ENCODE measurements at places on chromosomes 2 and 18. TPM values are rescaled to one million over a fixed set of nuclear protein-coding genes. Genes with fewer than 3 reads are reported as not detected.

DNA sequence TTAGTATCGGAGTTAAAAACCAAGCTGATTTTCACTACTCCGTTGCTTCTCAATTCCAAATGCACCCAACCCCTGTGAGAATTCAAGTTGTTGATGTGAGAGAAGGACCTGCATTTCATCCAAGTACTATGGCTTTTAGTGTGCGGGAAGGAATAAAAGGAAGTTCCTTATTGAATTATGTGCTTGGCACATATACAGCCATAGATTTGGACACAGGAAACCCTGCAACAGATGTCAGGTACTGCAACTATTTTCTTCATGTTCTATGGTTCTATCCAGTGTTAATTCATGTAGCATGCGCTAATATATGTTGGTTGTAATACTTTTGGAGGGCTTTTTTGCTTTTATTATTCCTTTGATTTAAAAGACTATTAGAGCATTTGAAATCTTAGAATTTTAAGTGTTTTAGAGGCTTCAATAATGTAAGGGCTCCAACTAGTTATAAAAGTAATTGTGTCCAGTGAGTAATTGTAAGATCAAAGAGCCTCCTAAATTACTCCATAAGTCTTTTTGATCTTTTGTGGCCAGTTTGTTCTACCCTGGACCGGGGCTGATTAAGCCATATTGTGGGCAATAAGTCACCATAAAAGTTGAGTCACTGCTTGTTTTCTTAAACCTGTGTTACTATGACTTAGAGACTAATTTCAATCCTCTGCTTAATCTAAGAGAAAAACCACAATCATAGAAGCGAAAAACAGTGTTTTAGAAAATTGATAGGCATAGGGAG, 22.9 kb downstream of the DSG4 start:
- DNase-seq: peak; percentile 30

The ASB18 gene
- total RNA-seq: 4.7 TPM

The TDRD15 gene
- not detected for total RNA-seq

GRCh38 chr18:56569416-56569815, 69.0 kb downstream of the TXNL1 start:
- peak; percentile 55 for DNase-seq

GRCh38 chr2:129178356-129178755, 801.1 kb upstream of the RAB6C start:
- peak; percentile 27 for DNase-seq

The LYPD6 gene
- 2.0 TPM for total RNA-seq

GRCh38 chr18:7821784-7822183, 254.7 kb downstream of the PTPRM start:
- no peak for DNase-seq

DNA sequence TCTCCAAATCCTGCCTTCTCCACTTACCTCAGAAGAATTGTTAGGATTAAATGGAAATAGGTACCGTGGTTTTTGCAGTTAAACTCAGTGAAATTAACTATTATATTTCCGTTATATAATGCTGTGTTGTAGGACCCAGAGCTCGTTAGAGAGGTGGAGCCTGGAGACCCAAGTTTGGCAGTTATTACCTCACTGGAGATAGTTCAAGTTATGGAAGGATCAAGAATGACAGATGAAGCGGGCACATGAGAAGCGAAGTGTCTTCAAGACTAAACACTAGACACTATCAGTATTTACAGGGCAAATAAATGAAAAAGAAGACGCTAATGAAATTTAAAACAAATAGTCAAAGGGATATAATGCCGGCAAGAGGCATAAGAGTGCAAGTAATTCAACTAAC, 866 bp downstream of the CWC22 start:
- DNase-seq: peak; percentile 14

The GLS gene
- total RNA-seq: 93.2 TPM

DNA sequence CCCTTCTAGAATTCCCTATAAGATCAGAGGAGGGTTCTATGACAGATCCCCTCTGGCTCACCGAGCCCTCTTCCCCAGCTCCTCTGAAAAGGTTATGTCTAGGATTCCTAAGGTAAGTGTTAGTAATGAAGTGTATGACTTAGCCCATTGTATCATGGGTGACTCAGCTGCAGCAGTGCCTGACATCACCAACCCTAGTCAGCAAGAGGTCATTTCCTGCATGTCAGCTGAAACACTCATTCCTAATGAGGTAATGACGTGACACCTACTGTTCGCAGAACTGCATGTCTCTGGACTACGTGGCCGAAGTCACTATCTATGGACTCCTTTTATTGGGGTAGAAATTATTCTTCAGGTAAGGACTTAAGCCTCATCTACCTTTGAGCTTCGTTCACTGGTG, 196.1 kb upstream of the MYT1L start:
- DNase-seq: no peak

DNA sequence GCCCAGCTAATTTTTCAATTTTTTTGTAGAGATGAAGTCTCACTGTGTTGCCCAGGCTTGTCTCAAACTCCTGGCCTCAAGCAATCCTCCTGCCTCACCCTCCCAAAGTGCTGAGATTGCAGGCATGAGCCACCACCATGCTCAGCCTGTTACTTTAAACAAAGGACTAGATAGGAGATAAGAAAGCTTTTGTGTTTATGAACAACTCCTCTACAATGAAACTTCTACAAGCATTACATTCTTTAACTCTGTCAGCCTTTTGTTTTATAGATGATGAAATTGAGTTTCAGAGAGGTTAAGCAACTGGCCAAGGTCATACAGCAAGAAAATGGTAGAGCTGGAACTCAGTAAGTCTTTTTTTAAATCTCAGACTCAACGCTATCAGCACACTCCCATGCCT, 22.7 kb downstream of the ALPK2 start:
- no peak for DNase-seq

GRCh38 chr2:181317511-181317910, 139.7 kb upstream of the ITGA4 start:
- no peak for DNase-seq

The BMP10 gene
- total RNA-seq: not detected

The NEU2 gene
- total RNA-seq: not detected

GRCh38 chr18:37464257-37464656, 101.3 kb downstream of the CELF4 start:
- no peak for DNase-seq

GRCh38 chr18:9468998-9469397, 6.3 kb upstream of the RALBP1 start:
- no peak for DNase-seq

The C2orf80 gene
- not detected for total RNA-seq

DNA sequence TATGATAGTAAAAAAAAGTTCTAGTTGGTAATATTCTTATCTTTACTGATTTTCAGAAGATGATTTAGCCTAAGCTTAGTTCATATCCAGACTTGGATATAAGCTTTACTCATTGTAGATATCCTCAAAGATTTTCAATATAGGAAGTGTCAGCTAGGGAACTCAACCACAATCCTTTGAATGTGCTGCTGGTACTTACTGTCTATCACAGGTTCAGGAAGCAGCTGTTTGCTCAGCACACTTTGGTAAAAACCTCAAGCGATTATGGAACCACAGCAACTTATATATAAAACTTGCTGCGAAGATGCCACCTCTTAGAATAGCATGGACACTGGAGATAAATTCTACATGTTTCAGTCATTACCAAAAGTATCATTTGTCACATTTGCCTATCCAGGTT, 60.1 kb upstream of the TNFRSF11A start:
- peak; percentile 49 for DNase-seq

The ST8SIA3 gene
- 0.09 TPM for total RNA-seq

The SH2D6 gene
- total RNA-seq: 0.13 TPM

All from muscle of leg (tissue), 16 donors.